Iris pigment epithelial cell (primary cell): ENCODE measurements at places on chromosomes 13 and 19.
A peak's percentile ranks its signal among the peaks of the same experiment; 100 is the strongest.

- no peak for DNase-seq
These were observed 9.5 kb upstream of the WTIP start for GRCh38 chr19:34471906-34472700.

DNA sequence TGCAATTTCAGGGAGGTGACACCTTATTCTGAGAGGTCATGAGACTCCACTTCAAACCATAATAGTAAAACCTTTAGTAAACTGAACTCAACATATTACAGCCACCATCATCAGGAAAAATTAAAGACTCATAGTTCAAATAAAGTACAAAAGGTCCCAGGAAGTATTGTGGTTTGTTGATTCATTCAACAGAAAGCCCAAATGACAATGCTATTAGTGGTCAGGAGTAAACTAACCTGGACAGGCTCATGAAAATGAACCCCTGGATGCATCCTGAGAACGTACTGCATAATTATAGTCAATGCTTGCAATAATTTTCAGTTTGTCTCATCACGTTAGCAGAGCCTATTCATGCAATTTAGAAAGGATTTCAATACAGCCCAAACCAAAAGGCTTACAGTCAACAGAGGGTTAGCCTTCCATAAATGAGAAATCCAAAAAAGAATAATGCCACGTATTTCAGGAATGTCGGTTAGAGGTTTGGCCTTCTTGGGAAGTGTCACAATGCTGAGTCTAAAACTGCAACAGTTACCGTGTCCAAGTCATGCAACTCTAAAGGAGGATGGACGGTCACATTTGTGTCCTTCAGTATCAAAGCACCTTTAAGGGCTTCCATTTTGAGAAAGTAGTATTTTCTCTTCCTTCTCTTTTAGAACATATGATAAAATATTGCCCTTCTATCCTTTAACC is 280.8 kb downstream of the ABCC4 start:
- peak; percentile 54 for DNase-seq

- DNase-seq = peak; percentile 72
These were observed 298.8 kb downstream of the SHISA2 start for GRCh38 chr13:25752957-25753551.

DNA sequence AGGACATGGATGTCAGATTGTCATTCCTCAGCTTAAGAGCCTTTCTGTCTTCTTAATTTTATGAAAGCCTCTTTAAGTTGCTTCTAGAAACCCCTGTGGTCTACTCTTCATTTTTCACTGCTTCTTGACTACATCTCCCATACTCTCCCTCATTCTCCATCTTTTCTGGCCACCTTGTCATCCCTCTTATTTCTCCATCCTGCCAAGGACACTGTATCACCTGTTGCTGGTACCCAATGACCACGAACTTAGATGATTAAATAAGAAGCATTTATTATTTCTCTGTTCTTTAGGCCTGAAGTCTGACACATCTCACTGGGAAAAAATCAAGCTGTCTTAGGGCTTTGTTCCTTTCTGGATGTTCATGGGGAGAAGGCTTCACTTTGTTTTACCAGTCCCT is 9.2 kb downstream of the ZNF223 start:
- DNase-seq = no peak

DNA sequence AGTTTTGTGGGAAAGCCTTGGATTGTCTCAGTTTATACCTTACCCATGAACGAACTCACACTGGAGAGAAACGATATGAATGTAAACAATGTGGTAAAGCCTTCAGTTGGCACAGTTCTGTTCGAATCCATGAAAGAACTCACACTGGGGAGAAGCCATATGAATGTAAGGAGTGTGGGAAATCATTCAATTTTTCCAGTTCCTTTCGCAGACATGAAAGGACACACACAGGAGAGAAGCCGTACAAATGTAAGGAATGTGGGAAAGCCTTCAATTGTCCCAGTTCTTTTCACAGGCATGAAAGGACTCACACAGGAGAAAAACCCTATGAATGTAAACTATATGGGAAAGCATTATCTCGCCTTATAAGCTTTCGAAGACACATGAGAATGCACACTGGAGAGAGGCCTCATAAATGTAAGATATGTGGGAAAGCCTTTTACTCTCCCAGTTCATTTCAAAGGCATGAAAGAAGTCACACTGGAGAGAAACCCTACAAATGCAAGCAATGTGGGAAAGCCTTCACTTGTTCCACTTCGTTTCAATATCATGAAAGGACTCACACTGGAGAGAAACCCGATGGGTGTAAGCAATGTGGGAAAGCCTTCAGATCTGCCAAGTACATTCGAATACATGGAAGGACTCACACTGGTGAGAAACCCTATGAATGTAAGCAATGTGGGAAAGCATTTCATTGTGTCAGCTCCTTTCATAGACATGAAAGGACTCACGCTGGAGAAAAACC is 7.5 kb upstream of the ZNF440 start:
- no peak for DNase-seq

- DNase-seq = no peak
These were observed 256.4 kb upstream of the SOX21 start for GRCh38 chr13:94968757-94969086.

GRCh38 chr13:98272549-98272948 is 95.5 kb upstream of the RNF113B start:
- DNase-seq = no peak

DNA sequence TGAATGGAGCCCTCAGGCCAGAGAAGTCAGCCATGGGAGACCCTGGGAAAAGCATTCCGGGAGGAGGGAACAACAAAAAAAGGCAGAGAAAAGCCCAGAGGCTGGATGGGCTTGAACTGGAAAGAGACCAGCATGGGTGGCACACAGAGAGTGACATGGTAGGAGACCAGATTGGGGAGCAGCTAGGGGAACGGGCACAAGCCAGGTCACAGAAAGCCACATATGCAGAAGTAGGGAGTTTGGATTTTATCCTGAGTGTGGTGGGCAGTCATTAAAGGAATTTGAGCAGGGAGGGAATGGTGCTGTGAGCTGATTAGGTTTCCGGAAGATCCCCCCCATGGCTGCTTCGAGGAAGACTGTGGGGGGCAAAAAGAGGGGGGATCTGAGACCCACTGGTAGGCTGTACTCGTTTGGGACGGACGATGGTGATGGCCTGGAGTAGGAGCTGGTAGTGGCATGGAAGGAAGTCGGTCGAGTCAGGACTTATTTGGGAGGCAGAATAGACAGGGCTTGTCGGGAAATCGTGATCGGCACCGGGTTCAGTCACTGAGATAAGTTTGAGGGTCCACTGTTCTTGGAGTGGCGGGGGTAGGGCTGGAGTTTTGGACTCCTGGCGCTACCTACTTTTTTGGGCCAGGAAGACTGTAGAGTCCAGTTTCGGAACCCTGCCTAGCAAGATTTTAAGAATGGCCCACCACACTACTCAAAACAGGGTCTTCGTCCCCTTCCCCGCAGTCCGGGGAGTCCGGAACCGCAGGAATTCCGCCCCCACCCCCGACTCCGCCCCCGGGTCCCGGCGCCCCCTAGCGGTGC is 949 bp downstream of the SERTAD1 start:
- peak; percentile 25 for DNase-seq

DNA sequence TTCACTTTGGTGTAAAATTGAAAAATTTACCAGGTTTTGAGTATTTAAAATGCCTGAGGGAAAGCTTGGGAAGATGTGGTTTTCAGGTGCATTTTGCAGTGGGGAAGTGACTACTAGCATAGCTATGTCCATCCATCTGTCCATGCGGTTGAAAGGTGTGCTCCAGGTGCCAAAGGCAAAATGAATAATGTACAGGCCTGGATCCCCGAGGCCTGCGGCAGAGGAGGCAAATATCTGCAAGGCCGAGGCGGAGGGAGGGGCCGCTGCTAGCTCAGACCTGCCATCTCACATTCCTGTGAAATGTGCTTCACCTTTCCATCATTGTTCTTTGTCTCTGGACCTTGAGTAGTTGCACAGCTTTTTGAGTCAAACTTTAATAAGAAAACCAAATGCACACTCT is 65.5 kb downstream of the ERCC5 start:
- no peak for DNase-seq

- DNase-seq = no peak
These were observed 251.4 kb upstream of the MAB21L1 start for GRCh38 chr13:35727881-35728280.

DNA sequence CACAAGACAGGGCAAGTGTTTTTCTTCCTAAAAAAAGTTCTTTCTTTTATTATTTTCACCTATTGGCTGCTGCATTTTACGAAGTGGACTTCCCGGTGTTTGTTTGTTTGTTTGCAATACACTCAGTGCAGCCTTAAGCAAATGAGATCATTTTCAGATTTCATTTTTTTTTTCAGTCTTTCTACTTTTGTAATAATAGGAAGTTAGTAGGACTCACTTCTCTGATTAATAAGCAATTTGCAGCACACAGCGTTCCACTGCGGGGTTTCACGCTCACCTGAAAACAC is 128.3 kb downstream of the STK24 start:
- DNase-seq = no peak

- no peak for DNase-seq
These were observed 133.4 kb downstream of the NDFIP2 start for GRCh38 chr13:79614250-79614918.

- no peak for DNase-seq
These were observed 54.5 kb downstream of the TSSK6 start for GRCh38 chr19:19460761-19461265.

DNA sequence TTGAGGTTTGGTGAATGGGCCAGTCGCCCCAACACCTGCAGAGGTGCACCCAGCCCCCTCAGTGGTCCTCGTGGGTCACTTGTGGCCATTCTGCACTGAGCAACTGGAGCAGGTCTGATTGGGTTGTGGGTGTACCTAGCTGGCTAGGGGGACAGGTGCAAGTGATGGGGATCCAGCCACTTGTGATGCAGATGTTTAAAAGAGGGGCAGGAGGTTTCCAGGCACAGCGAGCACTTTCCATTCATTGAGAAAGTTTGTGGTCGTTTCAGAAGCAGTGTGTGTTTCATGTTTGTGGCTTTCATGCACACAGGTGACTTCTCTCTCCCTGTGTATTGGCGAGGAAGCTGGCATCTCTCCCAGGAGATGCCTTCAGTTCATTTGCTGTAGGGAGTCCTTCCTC is 34.7 kb downstream of the TSSK6 start:
- no peak for DNase-seq

DNA sequence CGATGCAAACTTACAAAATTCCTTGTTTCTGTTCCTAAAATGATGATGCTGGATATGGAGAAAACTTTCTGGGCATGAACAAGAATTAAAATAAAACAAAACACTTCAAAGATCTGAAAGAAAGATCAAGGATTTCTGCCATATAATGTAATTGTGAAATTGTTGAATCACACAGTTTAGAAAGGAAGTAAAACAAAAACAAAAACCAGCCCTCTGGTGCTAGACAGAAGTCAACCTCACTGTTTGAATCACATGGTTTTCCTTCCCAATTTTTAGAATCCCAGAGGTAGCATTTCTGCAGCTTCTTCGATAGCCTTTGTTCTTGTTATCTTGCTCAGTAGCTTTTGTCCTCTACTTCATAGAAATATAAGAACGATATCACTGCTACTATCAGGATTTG is 118.2 kb upstream of the ARGLU1 start:
- no peak for DNase-seq

GRCh38 chr13:111410232-111411021 is 90.0 kb downstream of the TEX29 start:
- no peak for DNase-seq

DNA sequence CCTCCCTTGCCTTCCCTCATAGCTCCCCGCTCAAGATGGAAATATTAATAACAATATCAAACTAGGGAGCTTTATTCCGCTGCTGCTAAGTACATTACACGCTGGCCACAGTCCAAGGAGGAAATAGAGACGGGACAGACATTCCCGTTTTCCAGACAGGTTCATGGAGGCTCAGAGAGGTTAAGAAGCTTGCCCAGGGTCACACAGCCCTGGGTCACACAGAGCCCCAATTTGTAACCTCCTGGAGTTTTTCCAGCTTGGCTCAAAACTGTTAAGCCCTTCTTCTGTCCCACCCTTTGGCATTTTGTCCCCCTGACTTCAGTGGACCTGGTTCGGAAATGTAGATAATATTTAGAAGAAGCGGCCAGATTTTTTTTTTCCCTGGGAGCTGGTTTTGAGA is 2.0 kb downstream of the BICRA start:
- no peak for DNase-seq

DNA sequence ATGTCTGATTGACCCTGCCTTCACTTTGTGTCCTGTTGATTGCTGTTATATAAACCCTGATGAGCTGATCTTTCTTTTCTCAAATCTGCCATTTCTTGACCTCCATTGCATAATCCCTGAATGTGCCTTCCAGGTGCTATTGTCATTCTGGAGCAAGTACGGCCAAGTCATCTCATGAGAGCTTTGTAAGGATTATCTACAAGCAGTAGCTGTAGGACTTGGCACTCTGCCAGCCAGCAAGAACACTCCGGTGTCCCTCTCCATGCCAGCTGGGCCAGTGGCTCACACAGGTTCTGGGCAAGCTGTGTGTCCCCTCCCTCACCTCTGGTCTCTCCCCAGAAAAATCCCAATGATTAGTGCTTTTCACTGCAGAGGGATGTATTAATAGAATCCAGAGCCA is 348.1 kb downstream of the FOXO1 start:
- DNase-seq = peak; percentile 12

GRCh38 chr13:40517486-40518480 is 148.7 kb downstream of the FOXO1 start:
- DNase-seq = no peak

GRCh38 chr19:50325310-50326100 is 3.7 kb downstream of the KCNC3 start:
- DNase-seq = peak; percentile 53

- DNase-seq = no peak
These were observed 11.1 kb downstream of the CKM start for GRCh38 chr19:45311621-45312020.

DNA sequence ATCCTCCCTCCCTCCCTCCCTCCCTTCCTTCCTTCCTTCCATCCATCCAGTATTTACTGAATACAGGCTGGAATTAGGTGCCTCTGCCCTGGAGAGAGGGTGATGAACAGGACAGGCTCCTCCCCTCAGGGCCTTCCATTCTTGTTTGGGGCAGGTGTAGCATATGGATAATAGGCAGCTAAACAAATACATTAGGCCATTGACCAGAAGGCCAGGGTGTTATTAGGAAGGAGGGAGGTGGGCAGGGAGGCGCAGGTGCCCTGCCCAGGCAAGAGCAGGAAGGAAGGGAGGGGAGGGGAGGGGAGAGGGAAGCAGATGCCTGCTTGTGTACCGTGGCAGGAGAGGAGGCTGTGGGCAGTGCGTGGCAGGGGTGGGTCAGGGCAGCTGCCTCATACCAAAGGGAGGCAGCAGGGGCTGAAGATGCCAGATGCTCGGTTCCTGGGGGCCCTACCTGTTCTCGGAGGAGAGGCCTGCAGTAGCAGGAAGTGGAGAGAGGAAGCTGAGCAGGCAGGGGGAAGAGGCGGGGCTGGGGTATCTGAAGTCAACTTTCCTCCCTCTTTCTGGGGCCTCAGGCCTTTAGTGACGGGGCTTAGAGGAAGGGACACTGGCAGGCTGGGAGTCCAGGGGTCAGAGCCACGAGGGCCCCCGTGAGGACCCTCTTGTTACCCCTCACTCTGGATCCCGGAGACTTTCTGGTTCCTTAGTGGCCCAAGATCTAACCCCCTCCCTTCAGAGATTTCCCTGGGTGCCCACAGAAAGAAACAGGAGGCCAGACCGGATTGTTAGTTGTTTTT is at the start of gene RINL:
TSS of gene RINL (minus strand) at position 495 of the 794 bp plus-strand sequence. CDS start 1,533 bp downstream, outside the sequence.
- no peak for DNase-seq

- DNase-seq = peak; percentile 62
These were observed 54.1 kb upstream of the MLNR start for GRCh38 chr13:49165798-49166752.

- DNase-seq = no peak
These were observed 126.4 kb downstream of the POU4F1 start for GRCh38 chr13:78476910-78477309.

GRCh38 chr13:110881839-110882627 is 32.8 kb downstream of the ANKRD10 start:
- DNase-seq = no peak

- no peak for DNase-seq
These were observed 173.4 kb downstream of the KATNAL1 start for GRCh38 chr13:30133996-30134395.

- no peak for DNase-seq
These were observed 39.4 kb downstream of the ADPRHL1 start for GRCh38 chr13:113413898-113414282.
